ENCODE measurements at places on chromosomes 5 and 9.

DNA sequence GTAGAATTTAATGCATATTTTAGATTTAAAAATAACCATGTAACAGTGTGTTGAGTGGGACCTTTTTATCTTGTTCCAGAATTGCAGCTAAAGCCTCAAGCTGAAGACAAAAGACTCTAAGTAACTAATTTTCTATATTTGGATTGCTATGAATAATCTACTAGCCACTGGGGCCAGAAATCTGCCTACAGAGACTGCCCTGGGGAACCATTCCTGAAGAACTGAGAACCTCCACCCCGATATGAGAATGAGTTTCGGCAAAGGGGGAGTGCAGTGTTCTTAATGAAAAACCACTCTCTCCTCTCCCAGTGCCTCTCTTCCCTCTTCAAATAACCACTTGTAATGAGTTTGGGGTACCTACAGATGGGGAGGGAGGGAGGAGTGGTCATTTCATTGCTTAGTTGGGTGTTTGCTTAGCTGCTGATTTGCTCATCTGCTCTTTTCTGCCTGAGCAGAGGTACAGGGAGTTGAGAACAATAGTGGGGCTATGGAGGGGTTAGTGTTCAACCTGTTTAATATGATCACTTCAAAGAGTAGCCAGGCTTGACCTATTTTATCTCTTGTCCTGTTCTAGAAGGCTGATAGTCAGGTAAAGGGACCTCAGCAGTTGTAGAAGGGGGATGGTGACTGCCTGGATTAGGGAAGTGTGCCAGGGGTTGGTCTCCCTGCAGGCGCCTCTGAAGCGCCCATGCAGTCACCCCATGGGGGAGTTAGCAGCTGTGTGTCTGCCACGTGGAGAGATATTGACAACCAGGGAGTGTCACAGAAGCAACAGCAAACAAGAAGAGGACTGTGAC, 47.7 kb downstream of the ATG10 start:
- DNase-seq: no peak

- peak; percentile 64 for DNase-seq
Measured at GRCh38 chr9:34413231-34413852, 36.6 kb upstream of the MYORG start.

DNA sequence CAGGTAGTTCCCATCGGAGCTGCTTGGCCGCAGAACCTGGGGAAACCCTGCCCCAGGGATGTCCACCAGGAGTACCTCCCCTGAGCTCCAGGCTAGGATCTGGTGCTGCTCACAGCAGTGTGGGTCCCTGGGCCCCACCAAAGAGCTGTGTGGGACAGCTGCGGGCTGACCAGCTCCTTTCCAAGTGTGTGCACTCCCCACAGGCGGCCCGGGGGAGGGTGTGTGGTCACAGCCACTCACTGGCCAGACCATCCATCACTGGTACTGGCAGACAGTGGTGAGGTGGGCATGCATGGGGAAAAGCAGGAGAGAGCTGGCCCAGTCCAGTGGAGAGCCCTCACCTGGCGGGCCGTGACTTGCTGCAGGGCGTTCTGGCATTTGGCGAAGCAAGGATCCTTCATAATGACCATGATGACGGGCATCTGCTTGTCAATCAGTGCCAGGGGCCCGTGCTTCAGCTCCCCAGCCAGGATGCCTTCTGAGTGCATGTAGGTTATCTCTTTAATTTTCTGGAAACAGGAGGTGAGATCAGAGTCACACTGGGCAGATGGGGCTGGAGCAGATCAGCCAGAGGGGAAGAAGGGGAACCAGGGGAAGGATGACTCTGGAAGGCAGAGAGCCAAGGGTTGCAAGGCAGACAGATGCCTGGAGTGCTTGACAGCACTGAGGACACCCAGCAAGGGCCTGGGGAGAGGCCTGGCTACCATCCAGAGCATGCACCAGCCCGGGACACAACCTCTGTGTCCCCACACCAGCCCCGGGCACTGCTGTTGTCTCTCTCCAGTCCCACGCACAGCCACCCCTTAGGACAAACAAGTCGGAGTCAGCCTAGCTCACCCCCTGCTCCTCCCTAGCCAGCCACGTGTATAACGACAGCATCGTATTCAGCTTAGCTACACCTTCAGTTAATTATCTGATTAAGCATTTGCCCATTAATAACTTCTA, 12.8 kb upstream of the MAPK9 start:
- DNase-seq: no peak

- DNase-seq: no peak
Measured at GRCh38 chr5:147169399-147169798, 65.4 kb upstream of the STK32A start.

GRCh38 chr9:121302341-121302740, 34.4 kb downstream of the GSN start:
- no peak for DNase-seq

- DNase-seq: no peak
Measured at GRCh38 chr5:137280656-137281055, 218.5 kb downstream of the SPOCK1 start.

GRCh38 chr9:14769230-14769571, 46.7 kb upstream of the CER1 start:
- DNase-seq: no peak

Measured in iPS DF 6.9 (cell line).